ENCODE measurements at places on chromosomes 11 and 22. TPM values are rescaled to one million over a fixed set of nuclear protein-coding genes. Genes with fewer than 3 reads are reported as not detected.

GRCh38 chr11:118705111-118705741 lies 25.8 kb upstream of the TREH start:
- DNase-seq, result no peak

The HORMAD2 gene
- total RNA-seq, result not detected

GRCh38 chr22:25098445-25099081 lies 101.1 kb upstream of the CRYBB3 start:
- no peak for DNase-seq

GRCh38 chr11:9982127-9982795 lies 311.8 kb downstream of the SBF2 start:
- DNase-seq, result no peak

- DNase-seq, result no peak
Measured at GRCh38 chr11:35413598-35413997, 5.8 kb downstream of the SLC1A2 start.

- DNase-seq, result no peak
Measured at GRCh38 chr11:57647960-57648800, 1.5 kb downstream of the YPEL4 start.

Measured in urinary bladder (tissue), 4 donors.